ENCODE measurements at places on chromosomes 6 and 20.

- DNase-seq: no peak
These were observed 89.7 kb upstream of the EMILIN3 start for GRCh38 chr20:41456351-41456750.

- no peak for DNase-seq
These were observed 56.6 kb upstream of the SAMHD1 start for GRCh38 chr20:37007898-37008649.

- DNase-seq: peak; percentile 65
These were observed 244.2 kb downstream of the NRN1 start for GRCh38 chr6:5762561-5762968.

- DNase-seq: no peak
These were observed 48.9 kb upstream of the TNFRSF21 start for GRCh38 chr6:47358440-47359225.

GRCh38 chr20:11426948-11427347 is 490.7 kb upstream of the BTBD3 start:
- DNase-seq: no peak

GRCh38 chr6:16141514-16141913 is 12.6 kb downstream of the MYLIP start:
- no peak for DNase-seq

DNA sequence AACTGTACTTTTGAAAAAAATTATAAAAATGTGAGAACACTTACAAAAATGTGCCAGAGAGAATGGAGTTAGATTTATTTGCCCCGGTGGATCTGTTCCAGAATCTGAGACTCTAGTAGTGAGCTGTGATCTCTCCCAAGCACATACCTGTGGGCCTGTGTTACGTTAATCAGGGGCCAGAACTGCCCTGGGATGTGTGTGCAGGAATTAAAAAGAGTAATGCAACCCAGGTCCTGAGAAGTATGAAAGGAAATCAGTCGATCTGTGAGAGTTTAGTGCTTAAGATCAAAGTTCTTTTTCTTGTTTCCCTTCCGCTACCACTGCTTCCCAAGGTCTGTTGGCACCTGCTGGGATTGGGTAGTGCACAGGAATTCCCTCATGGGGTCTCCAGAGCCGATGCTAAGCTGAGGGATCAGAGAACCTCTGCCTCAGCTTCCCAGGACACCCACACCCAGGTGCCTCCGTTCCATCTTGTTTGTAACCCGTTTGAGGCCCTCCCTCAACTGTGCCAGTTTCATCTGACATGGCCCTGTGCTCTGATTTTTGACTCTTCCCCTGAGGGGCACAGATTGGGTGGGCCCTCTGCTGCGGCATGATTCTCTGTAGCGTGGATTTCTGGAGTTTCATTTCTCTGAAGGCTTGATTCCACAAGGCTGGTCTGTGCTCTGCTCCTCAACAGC is 87.7 kb downstream of the RREB1 start:
- DNase-seq: no peak

DNA sequence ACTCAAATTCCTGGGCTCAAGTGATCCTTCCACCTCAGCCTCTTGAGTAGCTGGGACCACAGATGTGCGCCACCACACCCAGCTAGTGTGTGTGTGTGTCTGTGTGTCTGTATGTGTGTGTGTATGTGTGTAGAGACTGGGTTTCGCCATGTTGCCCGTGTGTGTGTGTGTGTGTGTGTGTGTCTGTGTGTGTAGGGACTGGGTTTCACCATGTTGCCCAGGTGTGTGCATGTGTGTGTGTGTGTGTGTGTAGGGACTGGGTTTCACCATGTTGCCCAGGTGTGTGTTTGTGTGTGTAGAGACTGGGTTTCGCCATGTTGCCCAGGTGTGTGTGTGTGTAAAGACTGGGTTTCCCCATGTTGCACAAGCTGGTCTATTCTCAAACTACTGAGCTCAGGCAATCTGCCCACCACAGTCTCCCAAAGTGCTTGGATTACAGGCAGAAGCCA is 28.3 kb downstream of the CDK5RAP1 start:
- DNase-seq: peak; percentile 35

- no peak for DNase-seq
These were observed at the start of gene CPXM1 for GRCh38 chr20:2800521-2801285. TSS of gene CPXM1 (minus strand) at chr20:2800627. CDS start at chr20:2800572, 55 bp downstream.

DNA sequence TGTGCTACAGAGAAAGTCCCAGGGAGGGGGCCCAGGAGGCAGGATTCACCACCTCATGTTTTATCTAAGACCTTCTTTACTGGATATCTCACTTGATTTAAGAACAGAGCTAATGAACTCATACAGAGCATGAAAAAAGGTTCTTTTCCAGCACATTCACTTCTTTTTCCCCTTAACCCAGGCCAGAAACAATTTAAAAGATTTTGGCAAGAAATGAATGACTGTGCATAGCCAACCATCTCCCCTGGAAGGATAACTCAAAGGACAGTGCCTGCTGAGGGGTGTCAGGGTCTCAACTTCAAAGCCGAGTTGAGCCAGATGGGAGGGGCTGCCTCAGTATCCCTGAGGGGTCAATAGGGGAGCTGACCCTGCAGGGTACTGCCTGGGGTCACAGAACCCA is 253.4 kb downstream of the SOD2 start:
- no peak for DNase-seq

DNA sequence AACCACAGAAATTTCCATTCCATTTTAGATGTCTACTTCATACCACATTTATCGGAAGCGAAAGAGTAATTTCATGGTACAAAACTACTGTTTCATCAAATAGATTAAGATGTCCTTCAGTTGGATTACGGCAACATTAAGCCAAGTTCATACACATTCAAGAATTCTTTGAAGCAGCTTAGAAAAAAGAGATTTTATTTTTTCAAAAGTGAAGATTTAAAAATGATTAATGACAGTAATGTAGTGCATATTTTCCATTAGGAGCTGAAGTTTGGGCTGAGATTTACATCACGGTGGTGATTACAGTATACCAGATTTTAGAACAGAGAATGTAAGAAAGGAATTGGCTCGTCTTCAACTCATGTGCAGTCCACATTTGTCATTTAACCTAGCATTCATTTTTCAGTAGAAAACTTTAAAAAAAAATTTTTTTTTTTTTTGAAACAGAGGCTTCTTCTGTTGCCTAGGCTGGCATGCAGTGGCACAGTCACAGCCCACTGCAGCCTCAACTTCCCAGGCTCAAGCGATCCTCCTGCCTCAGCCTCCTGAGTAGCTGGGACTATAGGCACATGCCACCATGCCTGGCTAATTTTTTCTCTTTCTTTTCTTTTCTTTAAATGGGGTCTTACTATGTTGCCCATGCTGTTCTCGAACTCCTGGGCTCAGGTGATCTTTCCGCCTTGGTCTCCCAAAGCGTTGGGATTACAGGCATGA is 1.9 kb downstream of the SYNJ2 start:
- no peak for DNase-seq

GRCh38 chr20:62707921-62708521 is 615 bp upstream of the NTSR1 start:
- DNase-seq: no peak

GRCh38 chr6:112437058-112437457 is 89.9 kb downstream of the RFPL4B start:
- no peak for DNase-seq

DNA sequence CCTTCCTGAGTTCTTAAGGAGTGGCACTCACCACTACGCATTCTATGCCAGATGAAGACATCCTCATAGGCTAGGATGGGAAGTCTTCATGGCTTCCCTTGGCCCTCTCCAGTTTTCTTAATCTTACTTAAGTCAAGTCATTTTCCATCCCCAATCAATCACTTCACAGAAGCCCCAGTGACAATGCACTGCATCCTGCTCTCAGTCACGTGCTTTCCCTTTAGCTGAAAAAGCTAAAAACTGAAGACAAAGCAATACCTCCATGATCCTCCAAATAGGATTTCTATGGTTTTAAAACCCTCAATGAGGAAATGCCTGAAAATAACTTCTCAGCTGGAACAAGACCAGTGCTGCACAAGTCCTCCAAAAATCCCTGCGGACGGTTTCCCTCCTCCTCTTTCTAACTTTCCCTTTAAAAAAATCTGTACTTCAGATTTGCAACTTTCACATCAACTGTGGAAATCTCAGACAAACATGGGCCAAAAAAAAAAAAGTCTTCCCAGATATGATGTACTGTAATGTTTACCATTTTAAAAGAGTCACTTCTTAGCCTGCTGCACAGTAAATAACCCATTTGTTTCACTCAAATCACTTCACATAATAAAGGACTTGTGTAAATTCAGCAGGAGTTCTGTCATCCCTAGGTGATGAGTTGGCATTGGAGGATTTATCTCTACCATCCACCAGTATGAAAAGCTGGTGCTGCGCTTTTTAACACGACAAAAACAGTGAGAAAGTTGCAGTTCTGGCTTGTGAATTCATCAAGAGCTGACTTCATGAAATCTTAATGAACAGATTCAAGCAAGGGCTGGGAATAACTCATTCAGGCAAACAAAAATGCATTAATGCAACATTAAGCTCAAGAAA is 590.0 kb upstream of the NOX3 start:
- no peak for DNase-seq

DNA sequence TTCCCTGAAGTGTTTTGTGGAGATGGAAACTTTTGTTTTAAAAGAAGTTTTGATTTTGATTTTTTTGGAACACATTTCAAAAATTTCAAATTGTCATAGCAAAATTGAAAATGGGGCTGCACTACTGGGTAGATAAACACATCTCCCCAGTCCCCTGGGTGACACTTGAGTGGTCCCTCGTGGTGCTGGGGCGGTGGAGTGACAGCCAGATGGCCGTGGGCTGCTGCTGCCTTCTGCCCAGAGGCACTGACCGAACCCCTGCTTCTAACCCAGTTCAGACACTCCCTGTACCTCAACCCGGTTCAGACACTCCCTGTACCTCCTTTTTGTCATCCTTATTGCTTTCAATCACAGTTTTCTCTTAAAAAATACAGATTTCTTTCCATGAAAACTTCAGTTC is 69.9 kb upstream of the SYNJ2 start:
- DNase-seq: no peak

GRCh38 chr6:146260886-146261285 is 232.0 kb downstream of the GRM1 start:
- no peak for DNase-seq

DNA sequence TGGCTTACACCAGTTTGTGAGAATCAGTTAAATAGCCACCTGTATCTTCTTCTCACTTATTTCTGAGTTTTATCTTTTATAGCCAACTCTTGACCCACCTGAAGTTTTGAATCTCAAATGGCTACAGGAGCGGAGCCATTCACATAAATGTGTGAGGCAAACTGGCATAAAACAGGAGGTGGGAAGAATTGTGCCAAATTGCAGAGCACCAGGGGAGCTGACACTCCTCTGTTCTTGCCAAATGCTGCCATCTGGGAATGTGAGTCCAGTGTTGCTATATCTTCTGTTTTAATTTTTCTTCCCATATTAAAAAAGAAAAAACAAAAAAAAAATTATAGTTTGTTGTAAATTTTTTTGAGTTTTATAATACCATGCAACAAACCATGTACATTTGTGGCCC is 17.0 kb upstream of the RNF146 start:
- no peak for DNase-seq

DNA sequence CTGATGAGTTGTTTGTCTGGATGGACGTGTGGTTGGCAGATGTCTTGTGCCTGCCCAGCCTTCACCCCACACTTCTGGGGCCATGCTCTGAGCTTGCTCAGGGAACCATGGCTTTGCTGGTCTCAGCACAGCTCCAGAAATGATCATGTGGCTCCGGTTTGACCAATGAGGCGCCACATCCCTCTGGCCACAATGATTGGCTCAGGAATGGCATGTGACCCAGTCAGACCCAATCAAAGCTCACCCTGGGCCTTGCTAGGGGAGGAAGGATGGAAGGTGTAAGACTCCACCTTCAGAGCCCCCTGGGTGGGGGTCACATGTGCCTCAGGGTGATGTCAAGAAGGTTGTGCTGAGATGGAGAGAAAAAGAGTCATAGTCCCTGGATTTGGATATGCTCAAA is 281.6 kb upstream of the SULF2 start:
- no peak for DNase-seq

DNA sequence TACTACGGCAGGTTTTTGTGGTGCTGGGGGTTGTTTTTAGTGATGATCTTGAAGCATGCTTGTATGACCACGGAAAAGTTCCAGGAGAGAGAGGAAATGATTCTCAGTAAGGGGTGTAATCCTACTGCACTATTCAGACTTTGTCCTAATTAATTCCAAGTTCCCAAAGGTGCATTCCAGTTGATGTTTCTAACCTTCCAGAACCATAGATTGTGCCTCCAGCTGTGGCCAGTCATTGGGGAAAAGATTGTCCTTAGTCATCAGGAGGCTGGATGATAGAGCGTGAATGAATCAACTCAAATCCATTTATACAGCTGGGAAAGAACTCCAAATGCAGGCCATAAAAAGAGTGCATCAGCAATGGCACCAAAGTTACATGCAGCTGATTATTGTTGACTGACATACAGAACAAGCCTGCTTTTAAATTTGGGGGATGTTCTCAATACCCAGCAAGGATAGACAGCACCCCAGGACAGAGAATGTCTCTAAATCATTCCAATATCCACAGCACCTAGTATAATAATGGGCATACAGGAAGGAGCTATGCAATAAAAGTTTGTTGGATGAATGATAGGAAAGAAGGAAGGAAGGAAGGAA is 27.8 kb upstream of the PKHD1 start:
- no peak for DNase-seq

- DNase-seq: peak; percentile 91
These were observed 614 bp upstream of the TMEM242 start for GRCh38 chr6:157323966-157324300.

DNA sequence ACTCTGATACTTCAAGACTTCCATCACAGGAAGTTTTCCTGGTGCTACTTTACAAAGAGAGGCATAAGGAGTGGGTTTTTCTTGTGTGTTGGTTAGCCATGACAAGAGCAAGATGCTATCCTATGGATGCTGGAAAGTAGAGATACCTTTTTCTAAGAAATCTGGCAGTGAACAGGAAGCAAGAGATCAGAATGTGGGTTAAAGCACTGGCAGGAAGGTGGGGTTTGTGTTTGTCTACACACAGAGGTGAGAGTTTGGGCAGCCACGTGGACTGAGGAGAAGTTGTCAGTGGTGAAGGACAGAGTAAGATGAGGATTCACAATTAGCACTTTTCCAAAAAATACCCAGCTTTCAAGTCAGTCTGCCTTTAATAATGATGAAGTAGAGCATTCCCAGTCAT is 17.9 kb downstream of the SLC2A12 start:
- no peak for DNase-seq
